ENCODE measurements at places on chromosomes 4 and X.

- DNase-seq: no peak
Observed at GRCh38 chr4:174023641-174024040, 259.8 kb downstream of the FBXO8 start.

- DNase-seq: no peak
Observed at GRCh38 chr4:141180991-141181761, 39.5 kb upstream of the ZNF330 start.

- DNase-seq: no peak
Observed at GRCh38 chrX:1417921-1418771, 26.2 kb upstream of the SLC25A6 start.

GRCh38 chr4:53943345-53944085 lies 120.9 kb downstream of the CHIC2 start:
- DNase-seq: peak; percentile 96

GRCh38 chr4:8737075-8737474 lies 134.6 kb downstream of the HMX1 start:
- no peak for DNase-seq

- DNase-seq: no peak
Observed at GRCh38 chrX:135309430-135309923, at the start of gene ETDC. Gene ETDC (plus strand): TSS chrX:135309480. CDS start chrX:135309480, 0 bp downstream.

DNA sequence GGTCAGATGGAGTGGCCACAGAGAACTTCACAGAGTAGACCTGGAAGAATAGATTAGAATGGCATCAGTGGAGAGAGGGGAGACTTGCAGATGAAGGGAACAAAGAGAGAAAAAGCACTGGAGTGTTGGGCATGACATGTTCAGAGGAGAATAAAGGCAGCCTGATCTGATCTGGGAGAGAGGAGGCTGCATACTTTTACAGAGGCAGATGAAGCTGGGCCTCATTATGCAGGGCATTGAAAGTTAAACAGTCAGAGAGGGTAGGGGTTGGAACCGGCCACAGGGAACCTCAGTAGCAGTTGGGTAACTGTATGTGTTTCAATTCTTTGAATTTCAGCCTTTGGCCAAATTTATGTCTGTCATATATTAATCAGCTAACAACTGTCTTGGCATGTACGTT lies 61.2 kb downstream of the SH3BGRL start:
- DNase-seq: no peak

- no peak for DNase-seq
Observed at GRCh38 chrX:91108761-91109160, 325.9 kb upstream of the PABPC5 start.

- no peak for DNase-seq
Observed at GRCh38 chrX:34810364-34810763, 132.2 kb upstream of the FAM47B start.

- no peak for DNase-seq
Observed at GRCh38 chr4:76799718-76800117, 98.2 kb downstream of the SOWAHB start.

DNA sequence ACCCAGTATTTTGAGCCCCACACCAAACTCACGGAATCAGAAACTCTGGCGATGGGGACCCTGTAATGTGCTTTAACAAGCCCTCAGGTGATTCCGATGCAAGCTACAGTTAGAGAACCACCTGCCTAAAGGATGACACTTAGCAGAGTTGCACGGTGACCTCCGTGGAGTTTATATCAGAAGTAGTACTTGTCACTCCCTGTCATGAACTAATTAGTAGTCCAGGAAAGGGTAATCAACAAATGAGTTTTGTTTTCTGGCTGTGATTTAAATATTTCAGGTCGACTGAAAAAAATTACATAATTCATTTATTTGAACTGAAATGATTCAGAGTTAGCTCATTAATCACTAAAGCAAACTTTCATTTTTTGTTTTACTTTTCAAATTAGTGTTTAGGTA lies 56.4 kb downstream of the TMA16 start:
- no peak for DNase-seq

- DNase-seq: no peak
Observed at GRCh38 chr4:156113138-156113765, 159.6 kb upstream of the CTSO start.

DNA sequence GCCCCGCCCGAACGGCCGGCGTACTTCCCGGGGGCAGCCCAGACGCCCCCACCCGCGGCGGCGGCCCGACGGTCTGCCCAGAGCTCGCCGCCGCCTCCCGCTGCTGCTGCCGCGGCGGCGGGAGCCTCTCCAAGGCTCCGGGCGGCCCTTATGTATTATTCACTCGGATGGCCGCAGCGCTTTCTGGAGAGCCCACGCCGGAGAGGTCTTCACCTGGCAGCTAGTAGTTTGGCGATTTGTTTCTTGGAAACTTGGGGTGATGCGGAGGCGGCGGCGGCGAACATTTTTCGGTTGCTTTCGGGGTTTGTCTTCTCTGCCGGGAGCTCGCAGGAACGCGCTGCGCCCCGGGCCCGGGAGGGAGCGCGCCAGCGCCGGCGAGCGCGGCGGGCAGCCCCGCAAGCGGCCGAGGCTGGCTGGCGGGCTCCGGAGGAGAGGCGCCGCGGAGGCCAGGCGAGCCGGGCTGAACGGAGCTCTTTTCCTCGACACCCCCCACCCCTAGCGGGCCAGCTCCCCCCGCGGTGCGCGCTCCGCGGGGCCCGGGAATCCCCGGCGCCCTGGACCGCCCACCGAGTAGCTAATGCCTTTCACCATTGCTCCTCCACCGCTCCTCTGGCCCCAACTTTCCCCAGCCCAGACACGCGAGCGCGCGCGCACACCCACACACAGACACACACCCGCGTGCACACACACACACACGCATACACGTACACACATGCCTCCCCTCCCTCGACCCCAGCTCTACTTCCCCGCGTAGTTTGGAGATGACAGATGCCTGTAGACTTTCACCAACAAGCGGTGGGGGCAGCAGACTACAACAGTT lies 113.5 kb downstream of the DHX15 start:
- DNase-seq: no peak

- DNase-seq: no peak
Observed at GRCh38 chr4:2243681-2244380, 1.9 kb upstream of the HAUS3 start.

DNA sequence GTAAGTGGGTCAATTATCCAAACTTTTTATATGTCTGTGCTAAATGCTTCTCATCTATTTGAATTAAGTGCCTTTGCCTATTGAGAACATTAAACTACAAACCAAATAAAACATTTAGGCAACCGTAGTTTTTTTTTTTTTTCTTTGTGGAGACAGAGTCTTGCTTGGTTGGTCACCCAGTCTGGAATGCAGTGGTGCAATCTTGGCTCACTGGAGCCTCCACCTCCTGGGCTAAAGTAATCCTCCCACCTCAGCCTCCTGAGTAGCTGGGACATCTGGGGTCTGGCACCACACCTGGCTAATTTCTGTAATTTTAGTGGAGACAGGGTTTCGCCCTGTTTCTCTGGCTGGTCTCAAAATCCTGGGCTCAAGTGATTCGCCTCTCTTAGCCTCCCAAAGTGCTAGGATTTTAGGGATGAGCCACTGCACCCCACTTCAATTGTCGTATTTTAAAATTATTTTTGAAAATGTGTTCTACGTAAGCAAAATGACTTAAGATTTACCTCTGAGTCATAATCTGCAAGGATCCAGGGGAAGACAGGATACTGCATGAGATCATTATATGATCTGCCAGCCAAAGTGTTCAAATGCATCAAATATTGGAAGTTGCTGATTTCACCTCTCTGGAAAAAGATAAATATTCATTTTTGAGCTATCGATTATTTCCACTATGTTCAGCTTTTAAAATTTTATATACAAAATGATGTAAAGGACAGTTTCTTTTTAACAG lies 125.6 kb downstream of the CDS1 start:
- no peak for DNase-seq

- no peak for DNase-seq
Observed at GRCh38 chrX:136318895-136319597, 18.3 kb downstream of the ADGRG4 start.

- DNase-seq: no peak
Observed at GRCh38 chr4:99013884-99014523, 18.5 kb downstream of the METAP1 start.

GRCh38 chr4:109978704-109979454 lies 66.2 kb downstream of the EGF start:
- DNase-seq: no peak

- DNase-seq: no peak
Observed at GRCh38 chrX:45187731-45188130, 12.9 kb downstream of the DIPK2B start.

- DNase-seq: no peak
Observed at GRCh38 chrX:102593367-102593766, 5.9 kb upstream of the ARMCX5 start.

DNA sequence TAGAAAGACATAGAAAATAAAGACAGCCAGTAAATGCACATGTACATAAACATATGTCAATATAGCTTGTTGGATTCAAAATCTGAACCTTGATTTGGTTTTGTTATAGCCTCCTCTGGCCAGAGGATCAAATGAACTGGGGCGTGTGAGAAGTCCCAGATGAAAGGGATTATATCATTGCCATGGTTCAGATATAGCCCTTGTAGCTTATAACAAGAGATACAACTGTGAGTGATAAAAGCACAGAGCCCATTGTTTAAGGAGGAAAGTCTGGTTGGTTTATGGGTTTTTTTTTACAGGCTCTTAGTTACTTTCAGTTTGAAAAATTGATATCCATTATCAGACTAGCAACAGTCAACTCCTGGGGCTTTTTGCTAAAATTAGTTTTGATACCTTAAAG lies 101.7 kb upstream of the GLRA2 start:
- DNase-seq: no peak

DNA sequence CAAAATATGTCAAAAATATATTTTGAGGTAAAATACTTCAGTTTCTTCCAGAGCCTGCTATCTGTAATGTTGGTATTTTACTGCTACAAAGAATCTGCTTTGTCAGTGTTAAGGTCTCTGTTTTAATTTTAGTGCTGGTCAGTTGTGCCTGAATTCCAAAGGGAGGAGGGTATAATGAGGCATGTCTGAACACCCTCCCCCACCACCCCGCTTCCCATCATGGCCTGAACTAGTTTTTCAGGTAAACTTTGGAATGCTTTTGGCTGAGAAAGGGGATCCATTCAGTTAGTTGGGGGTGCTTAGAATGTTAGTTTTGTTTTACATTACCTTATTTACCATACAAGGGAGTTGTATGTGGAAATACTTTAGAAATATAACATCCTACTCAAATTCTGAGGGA lies 158.5 kb downstream of the MID1IP1 start:
- no peak for DNase-seq

GRCh38 chr4:35639929-35640328 lies 604.4 kb downstream of the ARAP2 start:
- no peak for DNase-seq

DNA sequence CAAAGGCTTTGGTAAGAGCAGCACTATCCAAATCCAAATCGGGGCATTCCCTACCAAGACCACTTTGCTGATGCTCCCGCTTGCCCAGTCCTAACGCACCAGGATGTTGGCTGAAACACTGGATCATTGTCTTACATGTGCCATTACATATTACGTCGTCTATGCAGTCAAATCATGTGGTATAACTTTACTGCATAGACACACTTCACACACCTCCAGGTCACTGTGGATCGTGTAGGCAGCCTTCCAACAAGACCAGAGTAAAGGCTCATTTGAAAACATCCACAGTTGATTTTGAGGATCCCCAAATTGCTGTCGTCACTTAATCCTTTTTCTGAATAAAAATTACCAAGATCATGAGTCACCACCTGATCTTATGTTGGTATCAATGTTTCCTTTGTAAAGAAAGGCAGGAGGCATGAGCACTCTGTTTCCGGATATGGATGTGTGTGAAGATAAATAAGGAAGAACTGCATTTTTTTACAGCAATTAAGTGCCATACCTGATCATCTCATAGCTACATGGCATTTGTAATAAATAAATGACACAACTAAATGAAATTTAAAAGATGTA lies 18.5 kb downstream of the TENM3 start:
- DNase-seq: no peak

Measured in HS-27A (cell line).